AG08395 (cell line): ENCODE measurements at places on chromosomes 11 and 22.

DNA sequence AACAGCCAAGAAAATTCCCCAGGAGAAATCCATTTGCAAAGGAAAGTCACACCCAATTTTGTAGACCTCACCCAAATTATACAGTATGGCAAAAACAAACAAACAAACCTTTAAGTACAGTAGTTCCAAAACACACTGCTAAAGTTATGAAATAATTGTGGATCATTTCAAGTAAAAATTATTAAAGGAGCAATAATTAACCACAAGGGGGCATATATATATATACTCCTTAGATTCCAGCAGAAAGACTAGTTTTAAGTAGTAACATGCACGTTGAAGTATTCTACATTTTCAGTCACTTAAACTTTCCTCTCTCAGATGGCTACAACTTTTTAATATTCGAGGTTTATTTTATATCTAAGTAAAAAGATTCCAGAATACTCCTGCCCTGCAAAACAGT is 26.8 kb downstream of the RNF141 start:
- peak; percentile 14 for DNase-seq

GRCh38 chr11:77026221-77026620 is 8.0 kb upstream of the B3GNT6 start:
- no peak for DNase-seq

DNA sequence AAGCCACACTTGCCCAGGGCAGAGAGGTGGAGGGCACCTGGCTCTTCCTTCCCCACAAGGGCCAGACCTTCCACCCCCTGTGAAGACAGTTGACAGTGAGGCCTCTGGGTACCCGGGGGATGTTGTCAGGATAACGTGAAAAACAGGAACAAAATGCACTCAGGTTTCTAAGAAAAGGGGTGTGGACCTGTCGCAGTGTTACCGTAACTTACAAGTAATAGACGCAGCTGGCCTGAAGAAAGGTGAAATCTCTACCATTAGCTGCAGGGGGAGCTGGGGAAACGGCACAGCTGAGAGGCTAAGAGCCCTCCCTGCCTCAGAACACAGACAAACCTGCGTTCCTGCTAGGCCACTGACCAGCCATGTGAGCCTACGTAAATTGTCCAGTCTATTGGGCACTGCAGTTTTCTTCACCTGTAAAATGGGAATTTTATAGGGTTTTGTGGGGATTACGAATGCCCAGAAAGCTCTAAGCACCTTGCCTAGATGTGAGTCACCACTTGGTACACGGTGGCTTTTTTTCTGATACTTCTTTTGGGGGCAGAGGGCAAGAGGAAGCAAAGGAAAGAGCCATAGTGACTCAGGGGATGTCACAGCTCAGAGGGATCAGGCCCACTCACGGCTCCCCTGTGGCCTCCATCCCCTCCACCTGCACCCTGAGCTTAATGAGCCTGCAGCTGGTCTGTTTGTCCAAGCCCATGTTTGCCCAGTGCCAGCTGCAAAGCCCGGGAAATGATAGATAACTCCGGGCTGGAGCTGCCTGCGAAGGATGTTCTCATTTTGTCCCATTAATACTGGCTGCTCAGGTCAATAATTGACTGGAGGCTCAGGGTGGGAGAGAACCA is 18.4 kb upstream of the CABP7 start:
- no peak for DNase-seq

GRCh38 chr11:95835351-95835750 is 45.1 kb downstream of the CEP57 start:
- DNase-seq: no peak

GRCh38 chr11:19873730-19874129 is 161.1 kb downstream of the NAV2 start:
- no peak for DNase-seq

DNA sequence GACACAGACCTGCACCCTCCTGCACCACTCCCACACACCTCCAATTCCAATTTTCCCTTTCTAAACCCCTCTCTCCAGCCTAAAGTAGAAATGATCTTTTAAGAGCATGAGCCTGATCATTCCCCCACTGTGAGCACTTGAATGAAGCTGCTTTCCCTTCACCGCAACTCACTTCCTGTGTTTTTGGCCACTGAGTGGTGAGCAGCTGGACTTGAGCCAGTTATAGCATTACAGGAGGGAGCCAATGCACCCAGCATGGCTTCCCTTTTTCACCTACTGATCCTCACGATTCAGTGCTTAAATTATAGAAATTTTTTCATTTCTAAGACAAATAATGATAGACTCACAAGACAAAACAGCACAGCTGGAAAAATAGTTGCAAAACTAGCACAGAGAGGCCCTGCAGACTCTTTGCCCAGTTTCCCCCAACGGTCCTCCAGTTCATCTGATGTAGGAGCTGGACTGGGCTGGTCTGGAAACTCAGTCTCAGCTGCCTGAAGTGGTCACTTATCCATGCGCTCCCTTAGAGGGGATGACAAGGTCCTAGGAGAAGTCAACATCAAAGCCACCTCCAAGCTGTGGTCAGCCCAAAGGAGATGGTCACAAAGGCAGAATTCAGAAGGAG is 9.7 kb upstream of the APOL4 start:
- peak; percentile 11 for DNase-seq

- no peak for DNase-seq
Measured at GRCh38 chr22:16967453-16968217, 40.4 kb downstream of the GAB4 start.

DNA sequence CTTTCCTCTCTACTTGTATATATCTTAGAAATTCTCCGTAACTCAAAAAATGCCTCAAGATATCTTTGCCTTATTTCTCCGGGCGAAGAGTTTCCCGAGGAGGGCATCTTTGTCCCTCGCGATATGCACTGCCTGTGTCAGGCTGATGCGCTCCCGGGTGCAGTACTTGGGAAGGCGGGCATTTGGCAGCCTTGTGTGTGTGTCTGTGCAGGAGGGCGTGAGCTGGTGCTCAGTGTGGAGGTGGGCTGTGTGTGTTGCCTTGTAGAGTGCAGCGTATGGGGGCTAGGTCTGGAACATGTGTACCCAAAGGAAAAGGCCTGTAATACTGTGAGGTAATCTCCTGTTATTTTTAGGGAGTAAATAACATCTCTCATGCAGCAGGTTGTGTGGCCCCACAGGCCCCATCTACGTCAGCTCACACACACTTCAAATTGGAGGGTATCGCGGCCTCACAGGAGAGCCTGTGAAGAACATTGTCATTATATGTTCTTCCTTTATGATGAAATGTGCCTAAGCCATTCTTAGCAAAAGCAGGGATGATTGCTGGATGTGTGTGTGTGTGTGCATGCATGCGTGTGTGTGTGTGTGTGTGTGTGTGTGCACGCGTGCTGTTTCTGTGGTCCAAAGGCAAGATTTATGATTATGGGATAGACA is 77.5 kb downstream of the KCNJ1 start:
- DNase-seq: no peak

GRCh38 chr22:40426594-40427333 is 56.4 kb downstream of the SGSM3 start:
- DNase-seq: peak; percentile 46

DNA sequence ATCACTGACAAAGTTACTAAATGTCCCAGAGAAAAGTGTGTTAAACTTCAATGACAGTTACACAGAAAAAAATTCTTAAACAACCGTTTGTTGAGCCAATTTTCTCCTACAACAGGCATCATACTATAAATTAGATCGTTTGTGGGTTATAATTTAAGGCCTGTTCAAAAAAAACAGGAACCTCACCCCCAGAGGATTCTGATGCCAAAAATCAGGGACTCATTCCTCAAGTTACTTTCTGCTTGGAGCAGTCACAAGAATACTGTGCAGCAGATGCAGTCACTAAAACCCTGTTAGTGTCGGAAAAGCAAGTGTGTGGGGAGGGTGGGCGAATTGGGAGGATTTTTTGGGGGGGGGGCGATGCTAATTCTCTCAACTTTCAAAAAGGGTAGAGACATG is 657 bp downstream of the CWC15 start:
- DNase-seq: no peak

GRCh38 chr11:78539506-78539905 is 35.2 kb downstream of the NARS2 start:
- no peak for DNase-seq

DNA sequence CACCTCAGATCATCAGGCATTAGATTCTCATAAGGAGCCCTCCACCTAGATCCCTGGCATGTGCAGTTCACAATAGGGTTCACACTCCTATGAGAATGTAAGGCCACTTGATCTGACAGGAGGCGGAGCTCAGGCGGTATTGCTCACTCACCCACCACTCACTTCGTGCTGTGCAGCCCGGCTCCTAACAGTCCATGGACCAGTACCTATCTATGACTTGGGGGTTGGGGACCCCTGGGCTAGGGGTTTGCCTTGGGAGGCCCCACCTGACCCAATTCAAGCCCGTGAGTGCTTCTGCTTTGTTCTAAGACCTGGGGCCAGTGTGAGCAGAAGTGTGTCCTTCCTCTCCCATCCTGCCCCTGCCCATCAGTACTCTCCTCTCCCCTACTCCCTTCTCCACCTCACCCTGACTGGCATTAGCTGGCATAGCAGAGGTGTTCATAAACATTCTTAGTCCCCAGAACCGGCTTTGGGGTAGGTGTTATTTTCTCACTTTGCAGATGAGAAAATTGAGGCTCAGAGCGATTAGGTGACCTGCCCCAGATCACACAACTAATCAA is 2.2 kb downstream of the APOC3 start:
- no peak for DNase-seq

GRCh38 chr11:68083517-68083916 is 37.7 kb downstream of the CHKA start:
- no peak for DNase-seq

DNA sequence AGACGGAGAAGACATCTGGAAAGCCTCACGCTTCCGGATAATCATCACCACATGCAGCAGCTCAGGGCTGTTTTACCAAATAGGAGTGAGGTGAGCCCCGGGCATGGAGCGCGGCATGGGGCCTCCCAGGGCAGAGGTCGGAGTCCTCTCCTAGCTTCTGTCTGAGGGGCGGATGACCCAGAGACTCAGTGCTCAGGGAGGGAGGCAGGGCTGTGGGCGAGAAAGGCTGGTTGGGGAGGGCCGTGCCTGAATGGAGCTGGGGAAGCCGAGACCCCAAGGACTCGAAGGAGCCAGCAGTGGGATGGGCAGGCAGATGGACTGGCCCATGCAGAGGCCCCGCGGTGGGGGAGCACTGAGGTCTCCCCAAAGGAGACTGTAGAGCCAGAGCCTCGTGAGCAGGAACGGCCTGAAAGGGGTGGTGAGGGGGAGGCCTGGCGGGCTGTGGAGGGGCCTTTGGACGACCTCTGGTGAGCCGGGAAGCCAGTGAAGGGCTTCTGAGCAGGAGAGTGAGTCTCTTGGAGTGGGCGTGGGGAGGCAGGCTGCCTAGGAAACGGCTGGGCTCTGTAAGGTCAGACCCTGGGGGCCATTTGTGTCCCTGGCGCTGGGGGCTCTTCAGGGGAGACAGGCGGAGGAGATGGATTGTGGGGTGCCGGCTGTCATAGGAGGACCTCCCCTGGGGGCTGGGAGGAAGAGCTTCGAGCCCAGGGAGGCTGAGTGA is 24.7 kb upstream of the PANX2 start:
- DNase-seq: no peak

DNA sequence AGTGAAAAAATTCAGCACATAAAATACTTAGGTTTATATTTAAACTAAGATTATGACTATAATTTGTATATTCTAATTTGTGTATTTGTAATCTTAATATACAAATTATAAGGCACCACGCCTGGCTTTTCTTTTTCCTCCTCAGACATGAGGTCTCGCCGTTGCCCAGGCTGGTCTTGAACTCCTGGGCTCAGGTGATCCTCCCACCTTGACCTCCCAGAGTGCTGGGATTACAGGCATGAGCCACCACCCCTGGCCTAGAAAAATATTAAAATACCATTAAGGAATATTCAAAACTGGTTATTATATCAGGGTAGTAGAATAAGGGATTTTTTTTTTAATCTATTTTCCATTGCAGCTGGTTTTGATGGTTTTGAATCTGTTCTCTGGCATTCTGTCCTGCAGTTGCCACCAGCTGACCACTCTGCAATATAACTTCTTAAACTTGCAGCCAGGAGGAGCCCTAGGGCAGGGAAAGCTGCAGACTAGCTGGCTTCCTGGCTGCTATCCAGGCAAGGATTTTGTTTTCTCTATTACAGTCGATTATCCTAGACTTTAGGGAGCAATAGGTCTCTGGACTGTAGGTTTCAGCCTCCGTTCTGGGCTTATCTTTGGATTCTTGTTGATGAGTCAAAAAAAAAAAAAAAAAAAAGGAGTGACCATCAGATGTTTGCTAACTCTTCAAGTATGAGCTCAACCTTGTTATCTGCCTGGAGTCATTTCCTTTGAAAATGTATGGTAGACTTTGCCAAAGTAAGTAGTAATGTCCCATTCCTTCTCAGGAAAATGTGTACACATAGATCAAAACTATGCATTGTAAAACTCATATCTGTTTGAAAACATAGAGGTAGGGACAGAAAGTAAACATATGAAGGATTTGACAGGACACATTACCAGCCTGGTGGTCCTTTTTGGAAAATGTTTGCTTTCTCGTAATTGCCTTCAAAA is 13.2 kb downstream of the POLA2 start:
- peak; percentile 87 for DNase-seq

DNA sequence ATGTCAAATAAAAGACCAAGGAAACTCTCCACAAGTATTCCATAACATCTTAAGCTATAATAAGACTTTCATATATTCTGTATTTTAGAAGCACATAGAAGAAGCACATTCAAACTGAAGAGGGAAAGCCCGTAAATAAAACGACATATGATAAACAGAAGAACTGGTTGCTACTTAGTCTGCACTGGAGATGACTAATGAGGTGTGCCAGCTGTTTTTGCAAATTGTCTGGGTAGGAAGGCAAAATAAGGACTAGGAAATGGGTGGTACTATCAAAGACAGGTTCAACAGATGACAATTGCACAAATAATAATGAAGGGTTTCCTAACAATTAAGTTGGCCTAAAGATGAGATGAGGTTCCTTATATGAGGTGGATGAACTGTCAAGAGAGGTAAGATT is 593.2 kb upstream of the CCDC179 start:
- DNase-seq: no peak

DNA sequence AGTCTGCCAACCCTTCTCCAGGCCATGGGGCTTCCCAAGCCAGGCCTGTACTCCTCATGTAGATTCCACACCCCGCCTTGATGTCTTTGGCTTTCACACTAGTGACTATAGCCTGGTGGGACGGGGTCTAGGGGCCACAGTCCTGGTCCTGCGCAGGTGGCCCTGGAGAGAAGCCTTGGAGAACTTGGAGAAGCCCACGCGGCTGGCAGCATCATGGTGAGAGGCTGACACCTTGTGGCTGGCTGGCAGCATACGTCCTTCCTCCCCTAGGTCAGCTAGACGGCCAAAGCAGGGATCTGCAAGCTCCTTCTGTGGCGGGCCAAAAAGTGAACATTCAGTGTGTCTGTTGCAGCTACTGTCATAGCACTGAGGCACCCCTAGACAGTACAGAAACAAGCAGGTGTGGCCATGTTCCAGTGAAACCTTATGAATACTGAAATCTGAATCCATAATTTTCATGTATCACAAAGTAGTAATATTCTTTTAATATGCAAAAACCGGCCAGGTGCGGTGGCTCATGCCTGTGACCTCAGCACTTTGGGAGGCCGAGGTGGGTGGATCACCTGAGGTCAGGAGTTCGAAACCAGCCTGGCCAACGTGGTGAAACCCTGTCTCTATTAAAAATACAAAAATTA is 42.0 kb downstream of the FAM83F start:
- peak; percentile 81 for DNase-seq
